Amygdala (tissue), 56 donors: ENCODE measurements at places on chromosomes 13 and 19.

GRCh38 chr19:16472992-16473391 is 1.2 kb upstream of the EPS15L1 start:
- DNase-seq, result no peak

DNA sequence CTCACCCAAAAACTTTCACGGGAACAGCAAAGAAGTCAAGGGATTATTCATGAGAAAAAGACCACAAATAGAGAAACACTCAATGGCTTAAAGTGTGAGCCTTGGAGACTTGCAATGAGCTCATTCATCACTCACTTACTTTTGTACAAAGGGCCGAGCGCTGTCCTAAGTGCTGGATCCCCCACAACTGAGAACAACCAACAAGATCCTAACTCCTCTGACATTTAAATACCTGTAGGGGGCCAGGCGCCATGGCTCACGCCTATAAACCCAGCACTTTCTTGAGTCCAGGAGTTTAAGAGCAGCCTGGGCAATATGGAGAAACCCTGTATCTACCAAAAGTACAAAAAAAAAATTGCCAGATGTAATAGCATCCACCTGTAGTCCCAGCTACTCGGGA is 29.4 kb upstream of the ZNF507 start:
- no peak for DNase-seq

DNA sequence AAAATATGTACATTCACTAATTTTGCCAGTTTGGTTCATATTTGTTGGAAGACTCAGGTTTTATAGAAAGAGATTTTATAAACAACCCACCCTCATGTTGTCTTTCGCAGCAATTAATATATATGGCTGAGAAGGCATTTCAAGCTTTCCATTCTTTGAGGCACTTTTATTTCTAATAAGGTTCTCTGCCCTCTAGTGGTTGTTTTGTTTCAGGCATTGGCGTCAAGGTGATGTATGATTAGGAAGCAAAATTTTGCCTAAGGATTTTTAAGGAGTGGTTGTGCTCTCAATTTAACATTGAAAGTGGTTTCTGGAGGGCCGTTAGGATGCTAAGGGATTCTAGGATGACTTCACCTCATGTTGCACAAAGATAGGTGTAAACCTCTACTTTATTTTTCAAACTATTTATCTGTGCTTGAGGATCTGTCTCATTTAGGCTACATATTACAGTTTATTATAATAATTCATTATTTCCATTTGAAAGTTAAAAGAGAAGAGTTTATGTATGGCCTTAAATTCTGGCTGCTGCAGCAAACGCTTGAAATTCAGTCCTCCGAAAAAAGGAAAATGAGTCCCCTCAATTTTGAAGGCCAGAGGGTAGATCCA is 35.9 kb downstream of the OXGR1 start:
- DNase-seq, result no peak

- DNase-seq, result peak; percentile 0
Measured at GRCh38 chr19:41706741-41707501, 1.5 kb upstream of the CEACAM5 start.

DNA sequence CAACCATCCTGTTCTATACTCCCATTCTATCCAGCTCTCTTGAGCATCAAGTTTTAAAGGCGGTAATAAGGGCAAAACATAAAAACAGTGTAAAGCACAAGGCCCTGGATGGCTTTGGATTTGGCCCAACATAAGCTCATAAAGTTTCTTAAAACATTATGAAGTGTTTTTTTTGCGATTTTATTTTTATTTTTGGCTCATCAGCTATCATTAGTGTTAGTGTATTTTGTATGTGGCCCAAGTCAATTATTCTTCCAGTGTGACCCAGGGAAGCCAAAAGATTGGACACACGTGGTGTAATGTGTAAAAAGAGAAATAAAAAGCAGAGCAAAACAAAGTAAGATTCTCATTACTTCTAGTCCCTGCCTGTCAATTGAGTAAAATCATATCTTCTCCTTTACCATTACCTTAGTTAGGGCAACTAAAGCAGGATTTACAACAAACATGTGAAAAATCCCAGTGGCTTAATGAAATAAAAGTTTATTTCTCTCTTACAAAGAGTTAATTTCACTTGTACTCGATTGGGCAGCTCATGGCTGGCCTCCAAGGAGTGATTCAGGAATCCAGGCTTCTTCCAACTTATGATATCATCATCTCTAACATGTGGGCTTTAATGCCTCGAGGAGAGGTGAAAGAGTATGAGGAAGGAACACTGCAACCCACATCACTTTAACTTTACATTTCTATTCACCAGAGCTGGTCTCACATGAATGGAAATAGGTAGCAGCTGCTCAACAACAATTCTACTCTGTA is 725.2 kb upstream of the SLITRK1 start:
- no peak for DNase-seq

GRCh38 chr13:50910485-50910805 is 854 bp downstream of the RNASEH2B start:
- DNase-seq, result peak; percentile 59

DNA sequence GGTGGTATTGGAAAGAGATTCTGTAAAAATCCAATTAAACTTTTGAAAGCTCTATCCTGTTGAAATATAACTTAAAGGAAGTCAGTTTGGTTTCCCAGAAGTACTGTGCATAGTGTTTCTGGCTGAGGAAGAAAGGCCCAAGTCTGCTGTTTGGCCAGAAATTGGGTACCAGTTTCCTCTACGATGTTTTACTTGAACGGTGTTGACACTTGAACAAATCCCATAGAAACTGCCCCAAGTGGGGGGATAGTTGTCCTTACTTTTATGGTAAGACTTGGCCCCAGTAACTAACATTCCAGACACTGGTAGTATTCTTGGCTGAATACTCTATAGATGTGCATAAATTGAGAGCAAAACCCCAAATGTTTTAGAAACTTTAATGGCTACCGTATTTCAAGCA is 14.2 kb downstream of the KLF5 start:
- DNase-seq, result no peak

DNA sequence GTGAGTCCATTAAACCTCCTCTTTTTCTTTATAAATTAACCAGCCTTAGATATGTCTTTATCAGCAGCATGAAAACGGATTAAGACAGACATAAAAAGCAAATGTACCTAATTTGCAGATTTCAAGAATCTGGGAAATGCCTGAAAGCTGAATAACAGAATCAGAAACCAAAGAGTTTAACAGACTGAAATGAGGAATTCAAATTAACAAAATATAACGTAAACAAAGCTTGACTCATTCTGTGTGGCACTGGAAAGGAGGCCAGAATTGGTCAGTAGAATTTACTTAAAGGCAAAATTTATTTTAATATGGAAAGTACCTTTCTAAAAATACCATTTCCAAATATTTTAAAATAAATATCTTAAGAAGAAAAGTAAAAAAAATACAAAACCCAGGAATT is 540.6 kb upstream of the HTR2A start:
- no peak for DNase-seq

DNA sequence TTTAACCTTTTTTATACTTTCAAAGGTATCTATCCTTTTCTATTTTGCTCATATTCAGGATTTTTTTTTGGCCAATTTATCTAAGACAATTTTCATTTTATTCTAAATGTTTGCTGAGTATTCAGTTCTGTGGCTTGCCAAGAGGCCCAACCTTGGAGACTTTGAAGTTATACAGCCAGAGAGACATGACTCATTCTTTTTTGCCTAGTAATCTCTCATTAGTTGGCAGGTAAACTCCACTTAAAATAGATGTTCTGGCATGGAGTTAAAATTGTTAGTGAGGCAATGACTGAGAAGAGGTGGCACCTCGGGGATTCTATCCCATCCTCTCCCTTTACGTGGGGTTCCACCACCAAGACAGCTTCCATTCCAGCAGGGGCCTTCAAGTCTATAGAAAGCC is 213.8 kb downstream of the KCTD12 start:
- no peak for DNase-seq

GRCh38 chr19:35204799-35205732 is 23.5 kb downstream of the FAM187B start:
- DNase-seq, result no peak

DNA sequence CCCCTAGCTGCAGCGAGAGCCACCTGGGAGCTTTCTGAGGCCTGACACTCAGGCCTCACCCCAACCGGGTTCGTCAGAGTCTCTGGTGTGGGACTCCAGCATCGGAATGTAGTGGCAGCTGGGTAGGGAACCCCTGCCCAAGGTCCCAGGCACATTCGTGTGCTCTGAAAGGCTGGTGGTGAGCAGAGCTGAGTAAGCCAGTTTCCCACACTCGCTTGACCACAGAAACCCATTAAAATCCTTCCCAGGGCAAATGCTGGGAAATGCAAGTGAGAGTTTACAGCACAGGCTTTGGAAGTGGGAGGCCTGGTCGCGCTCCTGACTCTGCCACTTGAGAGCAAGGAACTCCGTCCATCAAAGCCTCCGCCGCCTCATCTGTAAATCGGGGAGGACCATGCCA is 4.2 kb downstream of the TRAPPC6A start:
- no peak for DNase-seq

DNA sequence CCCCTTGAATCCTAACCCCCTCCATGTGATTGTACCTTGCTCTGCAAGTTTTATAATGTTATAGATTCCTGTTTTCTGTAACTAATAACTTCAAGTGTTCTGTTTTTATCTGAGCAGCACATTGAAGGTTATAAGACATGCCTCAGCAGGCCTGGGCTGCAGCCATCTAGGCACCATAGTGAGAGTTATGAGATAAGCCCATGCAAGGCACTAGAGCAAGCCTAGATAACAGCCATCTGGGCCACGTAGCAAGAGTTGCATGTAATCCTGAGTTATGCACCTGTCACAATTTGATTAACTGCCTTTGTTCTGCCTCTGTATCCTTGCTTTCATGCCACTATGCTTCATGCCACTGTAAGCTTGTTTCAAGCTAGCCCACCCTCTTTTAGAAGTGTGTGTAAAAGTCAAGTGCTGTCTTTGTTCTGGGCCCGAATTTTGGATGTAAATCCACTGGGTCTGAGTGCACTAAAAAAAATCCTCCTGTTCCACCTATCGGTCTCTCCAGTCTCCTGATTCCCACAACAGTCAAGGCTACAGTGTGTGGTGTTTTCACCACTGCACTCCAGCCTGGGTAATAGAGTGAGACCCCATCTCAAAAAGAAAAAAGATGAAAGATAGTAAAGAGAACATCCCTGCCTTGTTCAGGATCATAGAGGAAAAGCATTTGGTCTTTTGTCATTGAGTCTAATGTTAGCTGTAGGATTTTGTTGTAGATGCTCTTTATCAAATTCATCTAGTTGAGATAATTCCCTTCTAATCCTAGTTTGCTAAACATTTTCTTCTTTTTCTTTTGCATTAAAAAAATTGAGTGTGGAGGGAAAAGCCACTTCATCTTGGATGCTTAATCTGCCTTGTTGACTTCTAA is 16.0 kb upstream of the KBTBD6 start:
- no peak for DNase-seq

- no peak for DNase-seq
Measured at GRCh38 chr19:4986471-4986891, 17.6 kb downstream of the KDM4B start.
